ENCODE measurements at places on chromosomes 5 and 9. TPM values are rescaled to one million over a fixed set of nuclear protein-coding genes. Genes with fewer than 3 reads are reported as not detected.
A peak's percentile ranks its signal among the peaks of the same experiment; 100 is the strongest.

PCDHB4 gene
- total RNA-seq: 1.2 TPM

PNPLA7 gene
- 2.7 TPM for total RNA-seq

GRCh38 chr5:61348447-61348846 is 16.4 kb downstream of the ZSWIM6 start:
- no peaks in the 10 kb centered on the region for H3K36me3 ChIP-seq
- no peak for DNase-seq

DNA sequence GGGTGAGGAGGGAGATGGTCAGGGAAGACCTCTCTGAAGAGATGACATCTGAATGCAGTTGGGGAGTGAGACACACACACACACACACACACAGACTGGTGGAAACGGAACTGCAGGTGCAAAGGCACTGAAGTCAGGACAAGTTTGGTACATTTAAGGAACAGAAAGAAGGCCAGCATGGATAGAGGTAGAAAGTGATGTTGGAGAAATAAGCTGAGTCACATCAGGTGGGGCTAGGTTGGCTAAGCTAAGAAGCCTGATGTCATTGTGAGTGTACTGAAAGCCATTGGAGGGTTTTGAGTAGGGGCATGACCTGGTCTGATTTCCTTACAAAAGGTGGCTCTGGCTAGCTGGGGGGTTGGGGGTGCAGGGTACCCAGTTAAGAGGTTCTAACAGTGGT is 3.1 kb downstream of the BSPRY start:
- H3K4me3 ChIP-seq: no peak overlapping the region
- peaks cover 61% of the 10 kb centered on the region for H3K27me3 ChIP-seq
- H3K27ac ChIP-seq: no peak overlapping the region

DNA sequence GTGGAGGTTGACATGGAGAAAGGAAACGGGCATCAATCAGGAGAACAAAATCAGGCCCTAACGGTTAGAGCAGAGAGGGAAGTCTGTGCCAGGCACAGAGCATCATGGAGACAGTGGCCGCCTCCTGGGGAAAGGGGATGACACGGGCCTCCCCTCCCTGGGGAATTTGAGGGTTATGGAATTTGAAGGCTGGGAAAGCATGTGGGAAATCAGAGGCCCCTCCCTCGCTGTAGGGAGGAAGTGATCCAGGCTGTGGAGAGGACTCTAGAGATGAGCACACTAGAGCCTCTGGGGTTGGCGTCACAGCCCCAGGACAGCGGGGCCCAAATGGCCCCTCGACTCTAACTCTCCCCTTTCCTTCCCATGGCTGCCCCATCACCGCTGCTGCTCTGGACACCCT is 36.7 kb downstream of the PROP1 start:
- no peaks in the 10 kb centered on the region for H3K27me3 ChIP-seq
- DNase-seq: no peak
- H3K4me1 ChIP-seq: no peaks in the 10 kb centered on the region

GRCh38 chr9:108535526-108535925 is 320.3 kb downstream of the ACTL7B start:
- H3K36me3 ChIP-seq: no peaks in the 10 kb centered on the region
- no peak overlapping the region for H3K4me3 ChIP-seq
- peaks cover 16% of the 10 kb centered on the region for H3K4me1 ChIP-seq
- H3K27me3 ChIP-seq: no peaks in the 10 kb centered on the region
- H3K27ac ChIP-seq: peak overlapping the region; percentile 65

OR1J2 gene
- total RNA-seq: 0.29 TPM

FCN2 gene
- not detected for total RNA-seq

AMBP gene
- not detected for total RNA-seq

Data from osteoblast (primary cell).